ENCODE measurements at places on chromosomes 16 and 17. TPM values are rescaled to one million over a fixed set of nuclear protein-coding genes. Genes with fewer than 3 reads are reported as not detected.
A peak's percentile ranks its signal among the peaks of the same experiment; 100 is the strongest.

DNA sequence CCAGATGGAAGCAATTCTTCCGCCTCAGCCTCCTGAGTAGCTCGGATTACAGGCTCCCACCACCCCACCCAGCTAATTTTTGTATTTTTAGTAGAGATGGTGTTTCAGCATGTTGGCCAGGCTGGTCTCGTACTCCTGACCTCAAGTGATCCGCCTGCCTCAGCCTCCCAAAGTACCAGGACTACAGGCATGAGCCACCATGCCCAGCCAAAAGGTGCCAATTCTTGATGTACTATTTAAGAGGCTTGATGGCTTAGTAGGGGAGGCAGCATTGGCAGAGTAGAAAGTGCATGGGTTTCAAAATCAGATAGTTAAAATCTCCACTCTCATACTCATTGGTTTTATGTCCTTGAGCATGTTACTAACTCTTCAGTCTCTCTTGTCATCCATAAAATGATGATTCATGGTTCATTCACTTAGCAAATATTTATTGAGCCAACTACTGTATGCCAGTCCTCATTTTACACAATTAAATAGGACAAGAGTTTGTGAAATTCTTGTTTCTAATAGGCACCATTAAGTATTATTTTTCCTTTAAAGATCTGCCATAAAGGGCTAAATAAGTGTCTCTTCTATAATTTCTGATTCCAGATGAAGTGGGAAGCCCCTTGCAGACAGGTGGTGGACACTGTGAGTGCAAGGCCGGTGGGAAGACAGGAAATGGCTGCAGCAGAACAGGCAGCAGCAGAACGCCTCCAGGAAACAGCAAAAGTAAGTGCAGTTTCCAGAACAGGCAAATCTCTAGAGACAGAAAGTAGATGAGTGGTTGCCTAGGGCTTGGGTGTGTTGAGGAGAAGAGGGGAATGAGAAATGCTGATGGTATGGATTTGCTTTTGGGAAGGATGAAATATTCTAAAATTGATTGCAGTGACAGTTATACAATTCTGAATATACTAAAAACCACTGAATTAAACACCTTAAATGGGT lies 8.2 kb upstream of the RPL27 start:
- DNase-seq = no peak

- DNase-seq = no peak
Measured at GRCh38 chr17:56144223-56144622, 9.1 kb upstream of the ANKFN1 start.

The GDPD3 gene
- not detected for total RNA-seq

GRCh38 chr16:71537643-71538042 lies 11.4 kb downstream of the CHST4 start:
- peak; percentile 65 for DNase-seq

The TBC1D3I gene
- total RNA-seq = not detected

- DNase-seq = no peak
Measured at GRCh38 chr17:50034498-50035364, 21.2 kb upstream of the ITGA3 start.

GRCh38 chr17:7336240-7337175 lies at the start of gene ACAP1:
Gene ACAP1, plus strand, starts transcription at chr17:7336529. Its CDS starts 206 bp downstream, at chr17:7336735.
- no peak for DNase-seq

GRCh38 chr17:10117581-10118001 lies 80.8 kb downstream of the GAS7 start:
- no peak for DNase-seq

- DNase-seq = no peak
Measured at GRCh38 chr17:82237746-82238471, 9.1 kb downstream of the SLC16A3 start.

GRCh38 chr16:80377096-80377956 lies 163.5 kb upstream of the DYNLRB2 start:
- DNase-seq = no peak

The HSD17B1 gene
- total RNA-seq = 0.82 TPM

GRCh38 chr17:38326996-38327792 lies 16.6 kb downstream of the GPR179 start:
- DNase-seq = no peak

GRCh38 chr16:54194334-54194743 lies 92.2 kb downstream of the IRX3 start:
- DNase-seq = no peak

DNA sequence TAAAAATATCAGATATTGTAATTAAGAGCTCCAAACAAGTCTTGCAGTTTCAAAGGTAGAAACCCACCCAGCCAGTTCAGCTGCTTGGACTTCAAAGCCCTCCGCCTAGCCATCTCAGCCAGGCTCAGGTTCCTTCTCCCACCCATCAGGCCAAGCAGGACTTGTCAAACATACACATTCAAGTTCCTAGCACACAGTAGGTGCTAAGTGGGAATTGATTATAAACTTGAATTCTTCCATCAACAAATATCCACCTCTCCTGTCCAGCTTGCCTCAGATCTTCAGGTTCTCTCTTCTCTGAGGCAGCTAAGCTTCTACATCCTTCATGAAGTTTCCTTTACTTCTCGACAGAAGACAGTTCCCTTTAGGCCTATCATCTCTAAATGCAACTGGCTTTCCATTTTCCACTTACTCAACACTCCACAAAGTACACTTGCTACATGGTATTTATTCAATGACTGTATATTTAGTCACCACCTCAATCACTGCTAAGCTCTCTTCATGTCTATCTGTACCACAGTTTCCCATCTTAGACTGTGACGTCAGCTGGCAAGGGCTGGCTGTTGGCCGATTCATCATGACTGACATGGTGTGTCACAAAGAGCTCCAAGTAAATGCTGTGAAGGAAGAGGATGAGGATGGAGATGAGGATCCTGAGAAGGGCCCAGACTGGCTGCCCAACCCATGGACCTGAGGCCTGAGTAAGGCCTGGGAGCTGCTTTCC lies 13.3 kb upstream of the COG7 start:
- DNase-seq = no peak

DNA sequence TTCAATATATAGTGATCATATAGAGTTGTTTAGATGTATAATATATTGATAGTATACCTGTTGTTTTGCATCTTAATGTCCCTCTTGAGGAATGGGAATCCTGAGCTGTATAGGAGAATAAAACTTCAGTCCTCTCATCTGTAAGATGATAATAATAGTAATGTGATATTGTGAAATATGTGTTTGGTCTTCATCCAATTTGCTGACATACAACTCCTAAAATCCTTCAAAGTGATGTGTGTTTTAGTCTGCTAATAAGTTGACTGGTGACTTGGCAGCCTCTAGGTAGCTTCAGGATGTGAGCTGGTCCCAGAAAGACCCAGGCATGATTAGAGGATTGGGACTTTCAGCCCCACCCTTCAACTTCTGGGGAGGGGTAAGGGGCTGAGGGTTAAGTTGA lies 22.8 kb upstream of the NFAT5 start:
- no peak for DNase-seq

GRCh38 chr17:51533219-51533618 lies 272.9 kb downstream of the UTP18 start:
- no peak for DNase-seq
